Ascending aorta (tissue), 2 donors: ENCODE measurements at places on chromosomes 3 and 15. TPM values are rescaled to one million over a fixed set of nuclear protein-coding genes. Genes with fewer than 3 reads are reported as not detected.

GRCh38 chr15:92709110-92709790 is 53.7 kb upstream of the FAM174B start:
- no peak for DNase-seq

- no peak for DNase-seq
Measured at GRCh38 chr3:169420429-169420828, 243.1 kb downstream of the MECOM start.

DNA sequence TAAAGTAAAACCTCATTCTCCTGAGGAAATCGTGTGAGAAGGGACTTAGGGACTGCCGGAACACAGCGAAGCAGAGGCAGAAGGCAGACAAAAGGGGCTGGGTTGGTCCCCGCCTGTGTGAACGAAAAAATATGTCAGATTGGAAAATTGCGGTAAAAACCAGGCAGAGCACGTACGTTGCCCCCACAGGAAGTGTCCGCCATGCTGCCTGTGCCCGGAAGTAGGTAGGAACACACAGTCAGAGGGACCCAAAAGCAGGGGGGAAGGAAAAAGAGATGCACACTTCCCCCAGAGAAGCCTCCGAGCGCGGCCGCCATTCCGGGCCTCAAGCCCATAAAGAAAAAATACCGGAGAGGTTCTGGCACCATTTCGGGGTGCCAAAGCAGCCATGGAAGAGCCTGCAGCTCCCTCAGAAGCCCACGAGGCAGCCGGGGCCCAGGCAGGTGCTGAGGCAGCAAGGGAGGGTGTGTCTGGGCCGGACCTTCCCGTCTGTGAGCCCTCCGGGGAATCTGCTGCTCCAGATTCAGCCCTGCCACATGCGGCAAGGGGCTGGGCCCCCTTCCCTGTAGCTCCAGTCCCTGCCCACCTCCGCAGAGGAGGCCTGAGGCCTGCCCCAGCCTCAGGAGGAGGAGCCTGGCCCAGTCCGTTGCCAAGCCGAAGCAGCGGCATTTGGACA is at the start of gene MKRN3:
TSS of gene MKRN3 (plus strand) at position 280 of the 676 bp plus-strand sequence. CDS start at position 389, 109 bp downstream.
- DNase-seq, result no peak

DNA sequence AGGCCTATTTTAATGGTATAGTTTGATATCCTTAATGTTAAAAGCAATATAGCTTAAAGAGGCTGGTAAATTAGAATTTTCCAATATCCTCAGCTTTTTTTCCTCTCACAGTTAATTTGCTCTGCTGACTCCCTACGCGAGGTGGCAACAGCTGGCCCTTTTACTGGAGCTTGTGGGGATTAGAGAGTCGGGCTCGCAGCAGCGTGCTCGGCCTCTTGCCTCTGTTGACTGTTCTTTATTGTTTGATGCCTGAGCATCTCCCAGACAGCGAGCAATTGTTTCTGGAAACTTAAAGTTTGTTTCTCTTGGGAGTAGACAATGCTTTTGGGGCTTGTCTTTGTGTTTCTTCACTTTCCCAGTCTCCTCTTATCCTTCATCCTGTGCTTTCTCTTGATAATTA is 80.8 kb downstream of the OPA1 start:
- no peak for DNase-seq

Gene GREM1
- total RNA-seq, result not detected
